ENCODE measurements at places on chromosomes 4 and X.

GRCh38 chr4:113776679-113777078 is 15.1 kb upstream of the CAMK2D start:
- no peak for DNase-seq

GRCh38 chrX:110755611-110756010 is 40.0 kb downstream of the CHRDL1 start:
- no peak for DNase-seq

DNA sequence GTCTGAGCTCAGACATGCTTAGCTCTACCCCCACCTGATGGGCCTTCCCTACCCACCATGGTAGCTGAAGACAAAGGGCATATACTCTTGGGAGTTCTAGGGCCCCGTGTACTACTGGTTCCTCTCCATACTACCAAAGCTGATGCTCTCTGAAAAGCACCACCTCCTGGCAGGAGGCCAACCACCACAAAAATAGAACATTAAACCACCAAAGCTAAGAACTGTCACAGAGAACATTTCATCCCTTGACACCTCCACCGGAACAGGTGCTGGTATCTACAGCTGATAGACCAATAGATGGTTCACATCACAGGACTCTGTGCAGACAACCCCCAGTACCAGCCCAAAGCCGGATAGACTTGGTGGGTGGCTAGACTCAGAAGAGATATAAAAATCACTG is 13.4 kb downstream of the EDA2R start:
- no peak for DNase-seq

DNA sequence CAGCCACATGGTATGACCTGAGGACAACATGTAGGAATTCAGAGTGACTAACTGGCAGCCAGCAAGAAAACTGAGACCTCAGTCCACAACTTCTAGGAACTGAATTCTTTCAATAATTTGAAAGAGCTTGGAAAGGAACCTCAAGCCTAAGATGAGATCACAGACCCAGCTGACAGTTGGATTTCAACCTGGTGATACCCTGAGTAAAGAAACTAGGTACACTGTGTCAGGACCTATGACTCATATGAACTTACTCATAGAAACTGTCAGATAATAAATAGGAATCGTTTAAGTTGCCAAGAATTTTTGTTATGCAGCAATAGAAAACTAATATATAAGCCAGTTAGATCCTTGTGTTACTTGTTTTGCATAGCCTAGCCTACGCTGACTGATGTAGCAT is 102.4 kb upstream of the DCAF12L1 start:
- DNase-seq, result no peak

DNA sequence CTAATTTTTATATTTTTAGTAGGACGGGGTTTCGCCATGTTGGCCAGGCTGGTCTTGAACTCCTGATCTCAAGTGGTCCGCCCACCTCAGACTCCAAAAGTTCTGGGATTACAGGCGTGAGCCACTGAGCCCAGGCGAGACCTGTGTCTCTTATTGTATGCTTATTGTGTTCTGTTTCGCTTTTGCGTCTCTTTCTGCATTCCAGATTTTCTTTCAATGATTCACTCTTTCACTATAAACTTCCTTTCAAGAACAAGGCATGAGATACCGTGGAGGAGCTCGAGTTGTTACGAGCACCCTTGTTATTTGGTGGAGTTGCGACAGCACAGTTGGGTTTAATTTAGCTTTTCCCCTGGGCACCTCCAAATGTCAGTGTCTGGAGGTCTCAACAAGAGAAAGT is 366.7 kb upstream of the FAT1 start:
- no peak for DNase-seq

GRCh38 chrX:141760761-141761160 is 62.2 kb upstream of the SPANXD start:
- DNase-seq, result no peak

GRCh38 chrX:21698272-21698671 is 40.1 kb upstream of the KLHL34 start:
- no peak for DNase-seq

DNA sequence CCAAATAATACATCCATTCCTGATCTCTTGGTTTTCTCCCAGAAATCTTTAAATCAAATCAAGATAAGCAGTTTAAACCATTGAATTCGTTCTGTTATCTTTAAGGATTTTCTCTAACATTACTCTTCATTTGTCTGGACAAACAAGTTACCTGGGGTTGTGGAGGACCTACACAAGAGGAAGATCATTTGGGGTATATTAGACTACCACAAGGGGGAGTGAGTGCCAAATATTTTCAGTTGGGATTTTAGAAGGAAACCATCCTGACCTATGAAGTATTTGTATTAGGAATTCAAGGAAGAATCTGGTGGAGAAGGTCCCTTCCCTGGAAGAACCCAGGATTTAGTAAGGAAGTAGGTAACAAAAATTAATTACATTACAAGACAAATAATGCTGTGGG is 12.0 kb upstream of the DCHS2 start:
- DNase-seq, result no peak

DNA sequence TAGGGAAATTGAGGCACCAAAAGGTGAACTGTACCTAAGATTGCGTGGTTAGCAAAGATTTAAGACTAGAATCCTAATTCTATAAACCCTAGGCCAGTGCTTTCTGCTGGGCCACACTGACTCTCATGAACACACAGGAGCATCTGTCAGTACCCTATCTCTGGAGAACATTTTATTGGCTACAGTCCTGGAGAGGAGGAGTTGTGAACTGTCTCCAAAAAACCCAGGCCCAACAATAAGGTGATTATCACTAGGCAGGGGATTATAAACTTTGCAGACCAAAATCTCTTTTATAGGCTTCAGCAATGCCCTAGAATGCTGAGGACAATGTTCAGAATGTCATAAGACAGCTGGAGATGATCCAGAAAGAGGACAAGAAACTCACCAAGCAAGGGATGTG is 24.1 kb downstream of the OPHN1 start:
- no peak for DNase-seq

GRCh38 chr4:2413821-2414610 is 4.4 kb downstream of the ZFYVE28 start:
- no peak for DNase-seq

All from GM12891 (cell line).